ENCODE measurements at places on chromosomes 3 and 15.

DNA sequence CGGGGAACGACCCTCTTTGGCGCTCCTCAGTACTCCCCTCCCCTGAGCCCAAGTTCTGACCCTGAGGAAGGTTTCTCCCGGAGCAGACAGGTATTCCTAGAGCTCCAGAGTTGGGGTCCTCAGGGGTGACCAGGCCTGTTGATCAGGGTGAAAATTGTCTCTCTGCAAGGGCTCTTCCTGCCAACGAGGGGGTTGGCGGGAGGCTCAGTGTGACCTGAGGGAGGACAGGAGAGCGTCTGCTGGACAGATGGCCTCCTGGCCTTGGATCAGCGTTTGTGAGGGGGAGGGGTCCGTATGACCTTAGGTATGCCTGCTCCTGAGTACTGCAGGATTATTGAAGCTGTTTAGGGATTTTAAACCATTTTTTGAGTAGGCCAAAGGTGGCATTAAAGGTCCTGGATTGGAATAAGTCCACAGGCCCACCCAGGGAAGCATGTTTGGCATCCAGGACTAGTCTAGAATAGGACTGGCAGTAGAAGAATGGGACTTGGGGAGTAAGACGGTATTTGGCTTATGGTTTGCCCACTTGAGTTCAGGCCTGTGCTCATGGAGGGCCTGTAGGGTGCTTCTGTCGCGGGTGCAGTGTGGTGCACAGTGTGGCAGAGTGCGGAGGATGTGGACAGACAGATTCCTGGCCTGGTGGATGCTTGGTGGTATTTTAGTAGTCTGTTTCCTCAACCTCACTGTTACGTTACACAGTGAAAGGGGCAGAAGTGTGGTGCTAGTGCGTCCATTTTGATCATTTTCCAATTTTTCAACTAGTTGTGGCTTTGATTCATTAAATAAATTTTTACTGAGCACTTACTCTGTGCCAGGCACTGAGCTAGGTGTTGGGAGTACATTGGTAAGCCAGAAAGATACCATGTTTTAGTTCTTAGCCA is 959 bp downstream of the ZNF592 start:
- DNase-seq = peak; percentile 21

GRCh38 chr15:70182858-70183695 is 85.4 kb upstream of the TLE3 start:
- DNase-seq = no peak

GRCh38 chr3:116614795-116615362 is 94.7 kb upstream of the TUSC7 start:
- DNase-seq = no peak

DNA sequence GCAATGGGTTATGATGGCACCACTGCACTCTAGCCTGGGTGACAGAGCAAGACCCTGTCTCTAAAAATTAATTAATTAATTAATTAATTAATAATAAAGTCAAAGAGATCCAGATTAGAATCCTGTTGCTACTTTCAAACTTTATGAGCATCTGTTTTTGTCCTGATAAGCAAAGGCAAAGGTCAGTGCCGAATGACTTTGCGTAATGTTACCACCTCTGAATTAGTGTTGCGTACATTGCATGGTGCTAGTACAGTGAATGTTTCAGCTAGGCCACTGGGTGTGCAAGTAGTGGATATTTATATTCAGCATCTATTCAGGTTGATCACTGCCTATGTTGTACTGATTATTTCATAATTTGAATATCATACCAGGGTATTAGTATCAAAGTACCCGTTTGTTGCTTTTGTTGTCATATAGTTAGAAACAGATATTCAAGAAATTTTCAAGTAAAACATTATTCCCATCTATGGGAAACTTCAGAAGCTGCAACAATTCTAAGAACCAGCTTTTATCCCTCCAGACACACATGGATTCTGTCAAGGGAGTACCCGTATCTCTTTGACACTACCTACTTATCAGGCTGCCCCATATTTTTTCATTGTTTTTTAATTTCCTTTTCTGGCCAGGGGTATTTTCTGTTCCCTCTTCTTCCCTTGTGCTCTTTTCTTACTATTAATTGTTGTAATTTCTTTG is 127.1 kb upstream of the GRM7 start:
- no peak for DNase-seq

DNA sequence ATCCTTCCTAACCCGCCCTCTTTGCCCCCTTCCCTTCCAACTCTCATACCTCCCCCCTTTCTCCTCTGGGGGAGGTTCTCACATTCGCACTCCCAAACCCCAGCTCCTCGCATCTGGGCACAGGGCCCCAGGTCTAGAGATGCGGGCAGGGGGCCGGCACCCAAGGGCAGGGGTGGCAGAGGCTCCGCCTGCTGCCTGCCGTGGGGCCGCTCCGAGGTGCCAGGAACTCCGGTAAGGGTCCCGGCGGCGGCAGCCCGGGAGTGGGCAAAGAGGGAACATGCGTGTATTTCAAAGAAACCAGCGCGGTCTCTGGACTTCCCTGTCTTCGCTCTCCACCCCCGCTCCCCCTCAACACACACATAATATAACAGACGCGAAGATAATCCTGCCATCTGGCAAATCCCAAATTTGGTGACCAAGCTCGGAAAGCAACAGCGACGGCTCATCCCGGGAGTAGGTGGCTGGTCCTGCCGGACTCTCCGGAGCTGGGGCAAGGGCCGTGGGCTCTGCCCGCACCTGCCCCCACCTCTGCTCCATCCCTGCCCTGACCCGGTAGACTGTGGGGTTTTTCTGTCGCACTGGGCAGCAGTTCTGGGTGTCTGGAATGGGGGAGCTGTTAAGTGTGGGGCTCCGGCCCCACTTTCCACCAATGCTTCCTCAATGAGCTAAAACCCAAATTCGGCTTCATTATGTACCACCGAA is 31.0 kb downstream of the NR2F2 start:
- no peak for DNase-seq

GRCh38 chr15:73908030-73908821 is 18.0 kb upstream of the LOXL1 start:
- DNase-seq = peak; percentile 60

- DNase-seq = no peak
Measured at GRCh38 chr3:148847351-148847750, 17.7 kb upstream of the CPA3 start.

DNA sequence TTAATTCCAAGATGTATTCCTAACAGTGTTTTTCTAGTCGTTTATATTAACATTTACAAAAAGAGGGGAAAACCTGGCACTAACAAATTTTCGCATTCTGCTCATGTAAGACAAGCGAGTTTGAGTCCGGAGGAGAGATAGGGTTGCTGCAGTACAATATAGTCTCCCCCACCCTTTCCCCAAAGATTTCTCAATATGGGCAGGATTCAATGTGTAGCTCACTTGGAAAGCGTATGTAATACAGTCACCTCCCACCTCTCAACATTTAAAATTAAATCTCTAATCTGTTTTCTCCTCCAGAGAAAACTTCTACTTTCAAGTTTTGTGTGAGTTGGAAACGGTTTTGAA is 57.9 kb downstream of the CMSS1 start:
- no peak for DNase-seq

GRCh38 chr3:110995461-110996231 is 76.0 kb upstream of the NECTIN3 start:
- no peak for DNase-seq

DNA sequence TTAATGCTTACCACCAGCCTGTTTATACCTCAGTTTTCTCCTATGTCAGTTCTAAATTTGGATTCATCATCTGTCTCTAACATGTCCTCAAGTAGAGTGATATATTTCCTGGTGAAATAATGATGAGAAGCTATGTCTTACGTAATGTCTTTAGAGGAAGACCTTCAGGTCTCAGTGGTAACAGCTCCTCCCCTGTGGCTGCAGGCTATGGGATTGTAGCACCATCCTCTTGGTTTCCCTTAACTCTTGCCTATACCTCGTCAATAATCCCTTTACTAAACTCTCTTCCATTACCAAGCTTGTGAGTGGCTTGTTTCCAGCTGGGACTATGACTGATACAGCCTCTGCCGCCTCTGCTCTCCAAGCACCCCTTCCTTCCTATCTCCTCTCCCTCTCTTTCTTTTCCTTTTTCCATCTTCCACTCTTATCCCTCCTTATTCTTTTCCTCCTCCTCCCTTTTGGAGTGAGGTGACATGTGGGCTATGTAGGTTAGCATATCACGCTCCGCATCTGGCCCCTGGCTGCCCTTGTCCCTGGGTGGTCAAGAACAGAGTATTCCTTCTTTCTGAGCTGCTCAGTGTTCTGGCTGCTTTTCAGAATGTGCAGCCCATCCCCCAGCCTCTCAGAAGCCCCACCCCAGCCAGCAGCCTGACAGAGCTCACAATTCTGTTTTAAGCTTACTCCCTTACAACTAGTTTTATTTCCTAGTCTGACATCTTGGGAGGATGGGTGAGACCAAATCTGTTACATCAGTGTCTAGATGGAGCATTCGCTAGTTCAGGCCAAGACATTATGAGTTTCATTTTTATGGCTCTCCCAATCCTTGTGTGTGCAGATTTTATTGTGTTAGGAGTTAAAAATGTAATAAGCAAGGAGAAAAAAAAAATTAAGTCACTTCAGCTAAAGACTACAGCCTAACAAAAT is 75.0 kb upstream of the RNU6-1 start:
- DNase-seq = no peak

DNA sequence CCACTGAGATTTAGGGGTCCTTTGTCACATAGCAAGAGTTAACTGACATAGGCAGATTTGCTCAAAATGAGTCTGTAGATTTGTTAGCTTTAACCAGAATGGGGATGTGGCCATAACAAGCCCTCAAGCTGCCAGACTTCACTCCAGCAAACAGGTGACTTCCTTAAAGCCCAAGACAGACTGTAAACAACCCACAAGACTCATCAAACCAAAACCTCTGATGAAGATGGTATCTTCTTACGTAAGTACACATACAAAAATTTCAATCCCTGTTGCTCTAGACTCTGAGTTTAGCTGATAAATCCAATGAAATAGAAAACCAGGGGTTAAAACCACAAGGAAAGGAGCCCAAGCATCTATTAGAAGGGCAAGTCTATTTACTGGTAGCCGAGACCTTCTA is 18.2 kb upstream of the ZBTB20 start:
- no peak for DNase-seq

- no peak for DNase-seq
Measured at GRCh38 chr15:66768987-66769386, 67.0 kb downstream of the SMAD6 start.

DNA sequence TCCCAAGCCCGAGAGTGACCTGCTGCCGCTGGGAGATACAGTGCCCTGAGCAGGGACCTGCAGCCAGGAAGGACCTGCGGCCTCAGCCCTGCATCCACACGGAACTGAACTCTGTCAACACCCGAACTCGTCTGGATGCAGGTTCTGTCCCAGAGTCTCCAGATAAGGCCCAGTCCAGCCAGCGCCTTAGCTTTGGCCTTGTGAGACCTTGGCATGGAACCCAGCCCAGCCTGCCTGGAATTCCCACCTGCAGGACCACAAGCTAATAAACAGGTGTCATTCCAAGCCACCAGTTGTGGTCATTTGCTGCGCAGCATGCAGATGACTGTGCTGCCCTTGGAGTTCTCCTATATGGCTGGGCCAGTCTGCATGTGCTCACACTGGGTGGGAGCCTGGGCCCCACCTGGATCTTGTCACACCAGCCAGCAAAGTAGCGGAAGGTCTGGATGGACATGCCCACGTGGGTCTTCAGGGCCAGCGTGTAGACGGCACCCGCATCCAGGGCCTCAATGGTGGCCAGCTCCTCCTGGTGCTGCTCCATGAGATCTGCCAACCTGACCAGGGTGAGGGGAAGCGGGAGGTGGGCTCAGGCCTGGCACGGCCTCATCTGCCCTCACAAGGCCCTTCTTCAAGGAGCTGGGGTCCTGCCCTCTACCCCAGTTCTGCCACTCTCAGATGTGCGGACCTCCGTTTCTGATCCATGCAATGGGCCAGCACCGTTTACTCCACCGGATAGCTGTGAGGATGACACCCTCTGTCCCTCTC is 47.2 kb upstream of the SLC41A3 start:
- DNase-seq = no peak

DNA sequence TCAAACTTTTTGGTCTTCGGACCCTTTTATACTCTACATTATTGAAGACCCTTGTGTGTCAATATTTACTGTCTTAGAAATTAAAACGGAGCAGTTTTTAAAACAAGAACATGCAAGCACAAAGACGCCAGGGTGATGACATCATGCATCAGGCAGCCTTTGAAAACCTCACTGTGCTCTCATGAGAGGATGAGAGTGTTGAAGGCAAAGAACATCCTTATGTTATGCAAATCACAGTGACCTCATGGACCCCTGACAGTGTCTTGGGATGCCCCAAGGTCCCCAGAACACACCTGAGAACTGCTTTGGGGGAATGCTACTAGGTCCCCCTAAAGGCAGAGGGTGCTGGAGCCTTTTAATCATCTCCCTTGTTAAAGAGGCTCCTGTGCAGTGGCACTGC is 51.6 kb downstream of the CHDH start:
- DNase-seq = no peak

DNA sequence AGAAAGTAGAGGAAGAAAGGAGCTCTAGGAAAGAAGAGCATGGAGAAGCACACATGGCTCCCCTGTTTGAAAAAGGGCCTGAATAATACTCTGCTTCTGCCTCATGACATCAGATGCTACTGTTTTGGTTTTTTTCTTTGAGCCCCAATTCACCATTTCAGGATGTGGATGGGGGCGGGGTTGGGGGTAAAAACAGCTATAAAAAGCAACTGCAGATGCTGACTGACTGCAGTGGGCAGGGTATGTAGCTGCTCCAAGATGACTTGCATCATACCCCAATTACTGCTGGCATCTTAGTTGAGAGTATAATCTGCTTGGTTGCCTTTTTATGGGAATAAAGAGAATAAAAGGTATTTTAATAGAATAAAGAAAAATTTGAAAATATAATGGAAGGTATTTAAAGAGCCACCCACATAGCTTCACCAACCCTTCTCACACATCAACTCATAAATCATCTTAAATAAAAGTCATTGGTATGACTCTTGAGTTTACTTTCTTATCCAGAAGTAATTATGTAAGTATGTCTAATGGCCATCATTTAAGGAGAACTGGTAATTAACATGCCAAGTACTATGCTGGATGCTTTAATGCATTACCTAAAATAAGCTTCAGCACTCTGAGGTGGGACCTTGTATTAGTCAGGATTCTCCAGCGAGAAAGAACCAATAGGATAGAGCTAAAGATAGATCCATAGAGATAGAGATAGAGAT is 36.4 kb upstream of the TMEM45A start:
- no peak for DNase-seq

DNA sequence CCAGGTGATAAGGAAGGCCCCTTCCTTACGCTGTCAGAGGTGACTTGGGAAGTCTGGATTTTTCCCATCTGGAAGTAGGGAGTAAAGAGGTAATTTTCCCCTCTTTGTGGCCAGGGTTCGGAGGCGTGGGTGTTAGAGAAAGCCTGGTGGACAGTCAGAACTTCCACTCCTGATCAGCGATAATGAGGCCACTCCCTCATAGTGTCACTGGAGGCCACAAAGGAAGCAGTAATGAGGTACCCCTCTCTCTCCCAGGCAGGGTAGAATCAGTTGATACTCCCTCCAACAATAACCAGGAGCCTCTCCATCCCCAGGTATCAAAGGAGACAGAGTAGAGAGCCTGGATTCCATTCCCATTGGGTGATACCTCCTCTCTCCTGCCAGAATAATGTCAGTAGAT is 30.0 kb downstream of the AP4E1 start:
- DNase-seq = no peak

GRCh38 chr3:88113311-88114162 is 36.2 kb upstream of the C3orf38 start:
- DNase-seq = peak; percentile 19

GRCh38 chr3:123587401-123587800 is 2.5 kb upstream of the HACD2 start:
- DNase-seq = no peak
